ENCODE measurements at places on chromosomes 1 and 21. TPM values are rescaled to one million over a fixed set of nuclear protein-coding genes. Genes with fewer than 3 reads are reported as not detected.

KCNN3 gene
- total RNA-seq = not detected

TTLL10 gene
- total RNA-seq = not detected

CDK18 gene
- total RNA-seq = 4.3 TPM

FLG2 gene
- total RNA-seq = not detected

SH3GLB1 gene
- 47.5 TPM for total RNA-seq

SIM2 gene
- not detected for total RNA-seq

MYBPH gene
- not detected for total RNA-seq

UBL4B gene
- total RNA-seq = not detected

PARS2 gene
- not detected for total RNA-seq

PRSS38 gene
- total RNA-seq = not detected

PIGP gene
- 11.9 TPM for total RNA-seq

NFASC gene
- total RNA-seq = not detected

WNT9A gene
- not detected for total RNA-seq

CSMD2 gene
- total RNA-seq = not detected

GABPB2 gene
- total RNA-seq = 21.9 TPM
